ENCODE measurements at places on chromosomes 4 and X.

DNA sequence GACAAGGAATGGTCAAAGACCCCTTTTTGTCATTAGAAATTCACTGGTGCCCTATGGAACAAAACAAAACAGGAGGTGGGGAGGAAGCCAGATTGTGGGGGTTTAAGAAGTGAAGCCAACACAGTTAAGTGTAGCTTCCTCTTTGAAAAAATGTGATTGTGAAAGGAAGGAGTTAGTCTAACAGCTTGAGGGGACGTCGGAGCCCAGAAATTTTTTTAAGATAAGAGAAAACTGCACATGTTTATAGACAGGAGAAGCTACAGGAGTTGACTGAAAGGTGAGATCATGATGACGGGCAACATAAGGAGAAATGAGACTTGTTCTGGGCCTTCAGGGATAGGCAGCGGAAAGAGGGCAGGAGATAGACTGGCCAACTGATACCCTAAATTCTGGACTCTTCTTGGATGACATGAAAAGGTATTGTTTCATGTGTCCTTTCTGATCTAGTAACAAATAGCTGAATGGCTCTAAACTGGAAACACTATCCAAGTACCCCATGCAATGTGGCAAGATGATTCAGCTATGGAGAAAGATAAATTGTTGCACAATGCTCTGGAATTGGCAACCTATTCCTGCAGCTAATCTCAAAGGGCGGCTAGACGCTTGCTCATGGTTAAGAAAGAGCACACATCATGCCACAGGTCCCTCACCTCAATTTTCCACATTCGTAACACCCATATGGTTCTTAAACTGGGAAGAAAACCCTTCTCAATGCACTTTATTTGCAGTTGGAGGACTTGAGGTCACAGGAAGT is 3.7 kb upstream of the HDAC8 start:
- DNase-seq = no peak

DNA sequence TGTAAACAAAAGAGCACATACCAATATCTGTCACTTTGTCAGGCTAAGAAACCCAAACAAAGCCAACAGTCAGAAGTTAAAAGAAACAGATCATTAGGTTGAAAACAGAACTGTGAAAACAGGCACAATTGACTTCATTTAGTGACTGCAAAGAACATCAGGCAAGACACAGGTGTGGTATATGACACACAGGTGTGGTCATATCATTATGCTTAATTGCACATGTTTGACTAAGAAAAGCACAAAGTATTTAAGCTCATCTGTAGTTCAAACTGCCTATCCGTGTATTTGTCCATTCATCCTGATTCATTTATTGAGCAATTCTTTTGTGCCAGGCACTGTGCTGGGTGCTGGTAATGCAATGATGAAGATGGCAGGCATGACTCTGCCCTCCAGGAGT is 150.7 kb downstream of the DEFB131A start:
- no peak for DNase-seq

DNA sequence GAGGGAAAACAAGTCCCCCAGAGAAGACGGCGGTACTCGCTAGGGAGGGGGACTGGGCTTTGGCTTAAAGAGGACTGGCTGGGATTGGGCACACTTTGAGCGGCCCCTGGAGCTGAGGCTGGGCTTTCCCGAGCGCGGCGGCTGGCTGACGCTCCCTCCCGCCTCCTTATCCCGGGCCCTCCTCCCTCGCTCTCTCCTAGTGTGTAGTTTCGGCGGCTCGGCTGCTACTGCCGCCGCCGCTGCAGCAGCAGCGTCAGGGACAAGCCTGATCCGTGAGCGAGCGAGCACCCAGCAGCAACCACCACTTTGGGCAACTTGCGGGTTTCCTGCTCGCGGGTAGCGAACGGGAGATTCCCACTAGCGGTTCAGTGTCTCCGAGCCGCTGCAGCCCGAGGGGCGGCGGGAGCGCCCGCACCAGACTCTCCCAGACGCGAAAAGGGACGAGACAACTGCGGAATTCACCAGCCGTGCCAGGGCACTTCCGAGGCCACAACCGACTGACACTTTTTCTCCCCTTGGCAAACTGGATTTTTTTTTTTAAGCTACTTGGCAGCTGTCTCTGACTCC is 632 bp upstream of the PCDH7 start:
- peak; percentile 26 for DNase-seq

- no peak for DNase-seq
These were observed 1.1 kb downstream of the FGFR3 start for GRCh38 chr4:1793940-1794808.

GRCh38 chrX:153501530-153501929 is 6.8 kb downstream of the BGN start:
- DNase-seq = no peak
